ENCODE measurements at places on chromosomes 16 and 17. TPM values are rescaled to one million over a fixed set of nuclear protein-coding genes. Genes with fewer than 3 reads are reported as not detected.

- H3K27ac ChIP-seq: no peak overlapping the region
- H3K36me3 ChIP-seq: peaks cover 22% of the 10 kb centered on the region
- H3K27me3 ChIP-seq: no peaks in the 10 kb centered on the region
- DNase-seq: no peak
- H3K4me1 ChIP-seq: no peaks in the 10 kb centered on the region
These were observed 25.8 kb downstream of the WWP2 start for GRCh38 chr16:69787883-69788282.

DNA sequence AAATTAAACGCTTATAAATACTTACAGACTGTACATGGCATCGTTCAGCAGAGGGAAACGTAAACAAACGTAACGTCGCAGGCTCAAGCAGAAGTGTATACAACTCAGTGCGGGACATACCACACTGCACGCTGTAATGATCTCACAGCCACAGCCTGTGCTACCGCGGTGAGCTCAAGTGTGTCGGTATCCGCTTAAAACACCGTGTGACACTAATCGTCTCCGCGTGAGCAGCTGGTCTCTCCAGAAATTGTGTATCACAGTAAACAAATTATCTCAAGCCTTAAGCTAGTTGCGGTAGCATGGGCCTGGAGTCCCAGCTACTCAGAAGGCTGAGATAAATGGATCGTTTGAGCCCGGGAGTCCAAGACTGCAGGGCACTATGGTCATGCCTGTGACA is 115.3 kb downstream of the ANKRD11 start:
- H3K36me3 ChIP-seq: no peaks in the 10 kb centered on the region
- peaks cover 87% of the 10 kb centered on the region for H3K4me1 ChIP-seq
- no peak overlapping the region for H3K4me3 ChIP-seq
- no peak for DNase-seq
- H3K27me3 ChIP-seq: no peaks in the 10 kb centered on the region
- no peak overlapping the region for H3K27ac ChIP-seq

BICDL2 gene
- 0.32 TPM for total RNA-seq

CBLN1 gene
- total RNA-seq: not detected

PNMT gene
- total RNA-seq: 2.0 TPM

Data from gastrocnemius medialis (tissue), 4 donors.